NCI-H1048 (cell line): ENCODE measurements at places on chromosomes 3 and 15.

DNA sequence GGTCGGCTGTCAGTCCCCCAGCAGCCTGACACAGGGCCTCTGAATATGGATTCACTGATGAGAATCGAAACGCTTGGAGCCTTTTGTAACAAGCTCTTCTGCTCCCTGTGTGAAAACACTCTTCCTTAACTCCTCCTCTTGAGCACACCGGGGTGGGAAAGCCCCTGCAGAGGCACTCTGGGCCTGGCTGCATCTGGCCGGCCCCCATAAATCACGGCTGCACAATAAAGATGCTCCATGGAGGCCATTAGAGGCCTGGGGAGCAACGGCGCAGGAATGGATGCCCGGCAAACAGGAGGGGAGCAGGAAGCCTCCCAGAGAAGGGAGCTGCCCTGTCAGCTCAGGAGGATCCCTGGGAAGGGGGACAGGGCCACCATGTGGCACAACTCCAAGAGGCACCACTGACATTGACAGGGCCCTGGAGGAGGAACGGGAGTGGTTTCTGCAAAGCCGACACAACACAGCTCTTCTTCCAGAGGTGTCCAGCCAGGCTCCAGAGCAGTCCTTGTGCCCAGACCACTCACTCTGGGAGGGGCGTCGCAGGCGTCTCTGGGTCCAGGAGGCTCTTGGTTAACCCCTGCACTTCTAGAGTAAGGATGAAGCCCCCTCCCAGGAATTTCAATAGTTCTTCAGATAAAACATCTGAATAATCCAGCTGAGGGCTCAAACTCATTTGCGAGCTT, 509.3 kb upstream of the PPP2R3A start:
- DNase-seq, result no peak

DNA sequence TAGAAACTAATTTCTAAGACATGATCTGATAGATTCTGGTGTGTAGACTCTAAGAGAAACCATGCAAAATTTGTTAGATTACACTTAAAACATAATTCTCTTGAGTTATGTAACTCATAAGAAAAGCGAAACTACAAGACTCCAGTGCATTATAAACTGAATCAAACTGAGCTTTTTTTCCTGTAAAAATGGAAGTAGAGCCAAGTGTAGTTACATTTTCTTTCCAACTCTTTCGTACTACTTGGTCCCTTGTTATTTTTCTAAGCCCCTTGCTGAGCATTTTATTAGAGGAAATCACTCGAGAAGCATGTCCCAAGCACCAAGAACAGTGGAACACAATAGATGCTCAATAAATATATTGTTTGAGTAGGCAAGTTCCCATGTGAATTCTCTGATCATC, 130.2 kb downstream of the GADL1 start:
- DNase-seq, result no peak

DNA sequence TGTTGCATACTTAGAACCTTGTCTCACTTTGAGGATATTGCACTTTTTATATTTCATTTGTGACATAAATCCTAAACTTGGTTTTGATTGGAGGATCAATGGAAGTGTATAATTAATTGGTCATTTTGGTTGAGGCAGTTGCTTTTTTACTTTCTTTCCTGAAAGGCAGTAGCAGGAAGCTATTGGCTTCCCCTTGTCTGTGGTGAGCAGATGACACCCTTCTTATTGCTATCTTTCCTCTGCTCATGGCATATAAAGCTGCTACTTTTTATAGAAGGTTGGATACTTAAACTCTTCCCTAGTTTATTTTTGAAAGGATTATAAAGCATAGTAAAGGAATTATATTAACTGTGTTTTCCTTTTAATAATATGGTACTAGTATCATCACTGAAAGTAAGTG, 28.6 kb downstream of the FAM98B start:
- DNase-seq, result no peak

GRCh38 chr3:197286678-197287077, 11.7 kb downstream of the DLG1 start:
- no peak for DNase-seq
